ENCODE measurements at places on chromosomes 11 and 22. TPM values are rescaled to one million over a fixed set of nuclear protein-coding genes. Genes with fewer than 3 reads are reported as not detected.

Gene KCNK4
- total RNA-seq = not detected

- DNase-seq = peak; percentile 97
Observed at GRCh38 chr11:67056267-67057204, at the start of gene RHOD. Gene RHOD (plus strand): TSS chr11:67056847. CDS start chr11:67056903, 56 bp downstream.

DNA sequence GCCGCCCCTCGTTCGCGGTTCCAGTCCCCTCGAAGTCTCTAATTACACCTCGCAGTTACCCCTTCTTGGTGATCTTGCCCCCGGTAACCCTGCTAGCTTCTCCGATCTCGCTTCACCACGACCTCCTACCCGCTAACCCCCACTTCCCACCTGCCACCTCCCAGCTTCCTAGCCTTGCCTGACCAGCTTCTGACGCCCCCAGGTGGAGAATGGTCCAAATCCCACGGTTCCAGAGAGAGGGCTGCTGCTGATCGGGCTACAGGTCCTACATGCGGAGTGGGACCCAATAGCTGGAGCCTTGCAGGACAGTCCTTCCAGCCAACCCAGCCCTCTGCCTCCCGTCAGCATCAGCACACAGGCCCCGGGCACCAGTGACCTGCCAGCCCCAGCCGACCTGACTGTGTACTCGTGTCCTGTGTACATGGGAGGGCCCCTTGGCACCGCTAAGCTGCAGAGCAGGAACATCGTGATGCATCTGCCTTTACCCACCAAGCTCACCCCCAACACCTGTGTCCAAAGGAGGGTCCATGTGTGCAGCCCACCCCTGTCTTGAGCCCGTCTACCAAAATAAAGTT lies 31.9 kb downstream of the RRP8 start:
- peak; percentile 72 for DNase-seq

Gene GRIK4
- 1.0 TPM for total RNA-seq

Gene SLN
- total RNA-seq = not detected

Gene TEX12
- total RNA-seq = 0.21 TPM

Gene TMEM191B
- total RNA-seq = 0.66 TPM

Gene RASL10A
- total RNA-seq = 5.1 TPM

GRCh38 chr11:34650528-34650927 lies 29.6 kb downstream of the EHF start:
- no peak for DNase-seq

- DNase-seq = no peak
Observed at GRCh38 chr22:47061226-47061625, 298.8 kb downstream of the TBC1D22A start.

DNA sequence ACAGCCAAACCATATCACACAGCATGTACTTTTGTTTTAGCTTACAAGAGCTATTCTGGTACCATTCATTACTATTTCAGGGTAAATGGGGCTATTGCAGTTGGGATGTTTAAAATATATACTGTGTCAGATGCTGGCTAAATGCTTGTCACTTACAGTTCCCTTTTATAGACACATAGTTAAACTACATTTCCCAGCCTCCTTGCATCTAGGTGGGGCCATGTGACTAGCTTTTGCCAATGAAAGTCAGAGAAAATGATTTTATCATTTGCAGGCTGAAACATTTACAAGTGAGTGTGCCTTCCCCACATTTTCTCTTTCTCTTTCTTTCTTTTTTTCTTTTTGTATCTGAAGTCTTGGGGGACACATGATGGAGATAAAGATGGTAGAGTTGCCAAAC lies 7.8 kb upstream of the IFTAP start:
- no peak for DNase-seq

Measured in H7 (cell line).